ENCODE measurements at places on chromosomes 7 and 10. TPM values are rescaled to one million over a fixed set of nuclear protein-coding genes. Genes with fewer than 3 reads are reported as not detected.

MYH16 gene
- not detected for total RNA-seq

DYDC1 gene
- total RNA-seq = not detected

HMX2 gene
- not detected for total RNA-seq

ADCYAP1R1 gene
- not detected for total RNA-seq

ETV1 gene
- total RNA-seq = 33.4 TPM

HEPACAM2 gene
- not detected for total RNA-seq

GAD2 gene
- total RNA-seq = not detected

FEZF1 gene
- total RNA-seq = not detected

TFPI2 gene
- total RNA-seq = 59.6 TPM

MBL2 gene
- not detected for total RNA-seq

KLLN gene
- 0.46 TPM for total RNA-seq

PRPS1L1 gene
- total RNA-seq = not detected

NRAP gene
- total RNA-seq = under 0.01 TPM

NUTM2D gene
- 1.9 TPM for total RNA-seq

CTBP2 gene
- 87.4 TPM for total RNA-seq

GHRHR gene
- total RNA-seq = not detected

MMP21 gene
- not detected for total RNA-seq

TAS2R41 gene
- total RNA-seq = not detected

DCLRE1C gene
- 7.7 TPM for total RNA-seq

CTTNBP2 gene
- total RNA-seq = 1.2 TPM

SPDYE9 gene
- total RNA-seq = not detected

MARCHF5 gene
- 21.0 TPM for total RNA-seq

A1CF gene
- total RNA-seq = not detected

NXPH1 gene
- total RNA-seq = not detected

Measured in smooth muscle cell of the pulmonary artery (primary cell).